Anterior cingulate cortex (tissue), 58 donors: ENCODE measurements at places on chromosomes 4 and X.

DNA sequence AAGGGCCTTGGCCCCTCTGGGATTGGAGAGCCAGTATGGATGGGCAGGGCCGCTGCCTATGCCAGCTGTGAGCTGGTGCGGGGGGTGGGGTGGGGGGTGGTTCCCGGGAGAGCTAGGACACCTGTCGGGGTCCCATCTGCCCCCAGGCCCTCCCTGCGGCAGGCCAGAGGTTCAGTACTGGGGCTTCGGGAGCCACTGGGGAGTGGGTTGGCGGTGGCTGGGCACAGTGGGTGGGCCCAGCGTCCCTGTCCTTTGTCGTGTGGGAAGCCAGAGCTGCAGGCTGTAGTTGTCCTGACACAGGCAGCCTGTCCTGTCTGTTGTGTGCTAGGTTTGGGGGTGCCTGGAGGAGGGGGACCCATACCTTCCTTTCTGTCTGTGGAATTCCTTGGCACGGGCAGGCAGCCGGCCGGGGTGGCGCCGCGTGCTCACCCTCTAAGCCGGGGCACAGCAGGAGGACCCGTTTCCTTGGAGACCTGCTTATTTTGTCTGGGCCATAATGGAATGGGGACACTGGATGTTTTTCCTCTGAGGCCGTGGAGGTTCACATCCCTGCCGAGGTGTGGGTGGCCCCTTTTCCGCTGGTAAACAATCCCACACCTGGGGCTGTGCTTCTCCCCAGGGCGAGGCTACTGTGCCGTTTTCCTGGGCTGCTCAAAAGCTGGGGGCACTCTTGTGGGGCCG lies 14.8 kb downstream of the DOK7 start:
- DNase-seq = no peak

GRCh38 chr4:159764343-159764952 lies 661.6 kb downstream of the RAPGEF2 start:
- no peak for DNase-seq

GRCh38 chr4:13546142-13546940 lies 2.0 kb upstream of the NKX3-2 start:
- no peak for DNase-seq

DNA sequence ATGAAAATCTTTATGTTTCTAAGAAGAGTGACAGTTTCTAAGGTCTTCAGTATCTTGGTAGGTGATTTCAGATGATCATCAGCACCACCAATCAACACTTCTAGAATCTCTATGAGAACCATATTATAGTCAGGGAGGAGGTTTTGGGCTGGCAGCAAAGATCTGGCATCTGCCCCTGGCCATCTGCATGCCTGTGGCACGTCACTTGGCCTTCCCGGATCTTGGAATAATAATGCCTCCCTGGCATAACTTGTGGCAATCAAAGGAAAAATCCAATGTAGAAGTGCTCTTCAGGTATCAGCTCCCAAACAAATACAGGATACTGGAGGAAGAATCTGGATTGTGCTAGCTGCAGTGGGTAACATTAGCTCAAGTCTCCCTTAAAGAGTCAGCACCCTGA lies 57.3 kb downstream of the RASL11B start:
- no peak for DNase-seq

- no peak for DNase-seq
These were observed 42.0 kb downstream of the PHKA2 start for GRCh38 chrX:18941896-18942295.
